ENCODE measurements at places on chromosomes 3 and 15.

DNA sequence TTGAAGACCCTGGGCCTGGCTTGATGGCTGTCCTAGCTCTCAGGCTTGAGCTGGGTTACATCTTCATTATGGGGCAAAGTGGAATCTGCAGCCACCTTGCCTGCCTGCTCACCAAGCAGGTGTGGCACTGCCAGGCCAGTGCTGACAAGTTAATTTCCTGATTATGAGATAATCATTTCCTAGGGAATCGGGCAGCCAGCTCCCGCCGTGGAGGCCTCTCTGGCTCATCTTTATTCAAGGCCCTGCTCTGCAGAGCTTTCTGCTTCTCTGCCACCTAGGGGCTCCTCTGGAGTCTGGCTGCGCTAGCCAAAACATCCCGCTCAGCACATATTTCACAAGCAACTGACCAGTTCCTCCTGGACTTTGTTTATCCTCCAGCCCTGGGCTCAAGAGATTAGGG is 9.9 kb downstream of the LOXL1 start:
- DNase-seq = no peak
- no peak overlapping the region for H3K27ac ChIP-seq
- H3K36me3 ChIP-seq = no peaks in the 10 kb centered on the region
- H3K4me3 ChIP-seq = no peak overlapping the region
- H3K27me3 ChIP-seq = no peaks in the 10 kb centered on the region

- H3K4me1 ChIP-seq = no peaks in the 10 kb centered on the region
- no peak for DNase-seq
- no peak overlapping the region for H3K27ac ChIP-seq
- peaks cover 2% of the 10 kb centered on the region for H3K36me3 ChIP-seq
- no peak overlapping the region for H3K4me3 ChIP-seq
- no peaks in the 10 kb centered on the region for H3K27me3 ChIP-seq
Observed at GRCh38 chr15:87901926-87902690, 354.4 kb downstream of the NTRK3 start.

DNA sequence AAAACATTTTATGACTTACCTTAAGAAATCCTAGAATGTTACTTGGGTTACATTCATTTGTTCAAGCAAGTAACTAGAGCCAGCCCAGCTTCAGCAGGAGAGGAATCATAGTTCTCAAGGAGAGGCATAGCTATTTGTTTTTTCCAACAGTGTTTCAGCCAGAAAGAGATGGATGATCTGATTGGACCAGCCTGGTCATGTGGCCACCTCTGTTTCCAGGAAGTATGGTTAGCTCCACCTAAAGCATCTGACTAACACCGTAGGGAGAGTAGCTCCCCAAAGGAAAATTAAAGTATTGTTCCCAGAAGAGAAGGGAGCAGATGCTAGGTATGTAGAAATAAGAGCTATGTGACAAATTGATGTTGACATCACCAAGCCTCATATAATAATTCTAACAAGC is 417.1 kb downstream of the TAFA4 start:
- H3K4me1 ChIP-seq = no peaks in the 10 kb centered on the region
- no peak for DNase-seq
- H3K27ac ChIP-seq = no peak overlapping the region
- no peak overlapping the region for H3K4me3 ChIP-seq
- no peaks in the 10 kb centered on the region for H3K27me3 ChIP-seq

- H3K36me3 ChIP-seq = no peaks in the 10 kb centered on the region
- no peak for DNase-seq
- H3K4me1 ChIP-seq = no peaks in the 10 kb centered on the region
- H3K4me3 ChIP-seq = no peak overlapping the region
- H3K27me3 ChIP-seq = peaks cover 15% of the 10 kb centered on the region
- H3K27ac ChIP-seq = no peak overlapping the region
Observed at GRCh38 chr15:70340494-70340870, 242.8 kb upstream of the TLE3 start.

- H3K27me3 ChIP-seq = peaks cover 70% of the 10 kb centered on the region
- H3K27ac ChIP-seq = no peak overlapping the region
- no peaks in the 10 kb centered on the region for H3K4me1 ChIP-seq
- H3K36me3 ChIP-seq = no peaks in the 10 kb centered on the region
- no peak overlapping the region for H3K4me3 ChIP-seq
Observed at GRCh38 chr3:87219611-87220010, 7.5 kb upstream of the CHMP2B start.

All from central memory CD8-positive, alpha-beta T cell (primary cell).